Chondrocyte (in vitro differentiated cells): ENCODE measurements at places on chromosomes 1 and 21. TPM values are rescaled to one million over a fixed set of nuclear protein-coding genes. Genes with fewer than 3 reads are reported as not detected.

DNA sequence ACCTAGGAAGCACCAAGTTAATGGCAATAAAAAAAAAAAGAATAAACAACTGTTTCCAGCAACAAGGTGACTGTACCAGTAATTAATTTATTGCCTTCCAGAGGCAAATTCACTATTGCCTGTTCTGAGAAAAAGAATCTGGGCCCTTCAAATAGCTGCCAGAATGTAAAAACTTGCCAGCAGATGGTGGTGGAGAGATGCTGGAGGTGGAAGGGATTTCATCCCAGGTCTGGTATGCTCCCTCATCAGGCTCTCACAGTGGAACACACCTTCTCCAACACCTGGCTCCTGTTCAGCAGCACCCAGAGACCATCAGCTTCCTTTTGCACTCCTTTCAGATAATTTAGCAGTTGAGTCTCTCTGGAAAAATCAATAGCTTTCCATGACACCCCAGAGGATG, 792.9 kb upstream of the ADAMTS5 start:
- H3K4me3 ChIP-seq, result no peak overlapping the region
- no peaks in the 10 kb centered on the region for H3K36me3 ChIP-seq
- H3K4me1 ChIP-seq, result peaks cover 10% of the 10 kb centered on the region

- no peak overlapping the region for H3K4me3 ChIP-seq
- H3K27ac ChIP-seq, result no peak overlapping the region
- DNase-seq, result no peak
- H3K27me3 ChIP-seq, result no peaks in the 10 kb centered on the region
Observed at GRCh38 chr1:89538361-89538760, 13.7 kb downstream of the LRRC8B start.

GRCh38 chr1:16122350-16122881, 33.5 kb downstream of the EPHA2 start:
- DNase-seq, result peak; percentile 72
- no peak overlapping the region for H3K4me3 ChIP-seq
- H3K27ac ChIP-seq, result no peak overlapping the region
- H3K27me3 ChIP-seq, result no peaks in the 10 kb centered on the region

- H3K4me1 ChIP-seq, result peaks cover 59% of the 10 kb centered on the region
- H3K4me3 ChIP-seq, result no peak overlapping the region
- peak overlapping the region; percentile 81 for H3K27ac ChIP-seq
- DNase-seq, result no peak
Observed at GRCh38 chr1:53769780-53770179, 30.8 kb upstream of the GLIS1 start.

The KIF26B gene
- total RNA-seq, result 32.7 to 47.0 TPM (median 46.0 TPM) in 3 replicates

DNA sequence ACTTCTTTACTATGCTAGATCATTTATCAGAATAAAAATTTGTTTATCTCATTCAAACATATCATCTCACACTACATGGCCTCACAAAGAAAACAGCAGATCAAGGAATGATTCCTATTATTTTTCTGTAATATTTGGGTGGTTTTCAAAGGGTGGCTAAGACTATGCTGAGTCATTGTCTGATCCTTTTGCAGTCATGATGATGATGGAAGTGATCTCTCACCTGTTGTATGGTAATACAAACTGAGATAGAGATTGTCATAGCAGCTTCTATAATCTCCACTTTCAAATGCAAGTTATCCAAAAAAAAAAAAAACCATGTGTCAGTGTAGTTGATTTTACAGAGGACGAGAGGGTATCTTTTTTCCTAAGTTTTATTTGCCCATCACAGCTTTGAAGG, 37.2 kb upstream of the GBP5 start:
- peaks cover 3% of the 10 kb centered on the region for H3K27me3 ChIP-seq
- no peaks in the 10 kb centered on the region for H3K4me1 ChIP-seq
- DNase-seq, result no peak
- H3K36me3 ChIP-seq, result no peaks in the 10 kb centered on the region

The UBL4B gene
- total RNA-seq, result not detected in 3 replicates

DNA sequence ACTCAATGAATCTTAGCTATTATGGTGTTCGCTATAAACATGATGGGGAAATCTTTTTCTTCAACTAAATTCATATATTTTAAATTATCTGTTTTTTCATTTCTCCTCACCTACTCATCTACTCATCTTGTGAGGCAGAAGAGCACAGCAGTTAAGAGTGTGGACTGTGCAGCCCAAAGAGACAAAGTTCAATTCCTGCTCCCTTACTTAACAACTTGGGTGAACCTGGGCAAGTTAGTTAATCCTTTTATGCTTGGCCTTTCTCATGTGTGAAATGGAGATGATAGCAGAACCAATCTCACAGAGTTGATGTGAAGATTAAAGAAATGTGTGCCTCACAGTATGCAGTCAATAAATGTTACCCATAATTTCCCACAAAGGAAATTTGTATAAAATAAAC, 168.2 kb downstream of the GPATCH2 start:
- no peak for DNase-seq
- no peak overlapping the region for H3K27ac ChIP-seq
- peaks cover 13% of the 10 kb centered on the region for H3K36me3 ChIP-seq
- no peak overlapping the region for H3K4me3 ChIP-seq

The SUSD4 gene
- total RNA-seq, result 0.42 to 0.87 TPM (median 0.85 TPM) in 3 replicates

GRCh38 chr1:22177354-22178003, 34.6 kb upstream of the WNT4 start:
- no peak for DNase-seq
- H3K36me3 ChIP-seq, result peaks cover 5% of the 10 kb centered on the region
- peaks cover 30% of the 10 kb centered on the region for H3K27me3 ChIP-seq
- H3K27ac ChIP-seq, result no peak overlapping the region
- no peaks in the 10 kb centered on the region for H3K4me1 ChIP-seq
- no peak overlapping the region for H3K4me3 ChIP-seq

DNA sequence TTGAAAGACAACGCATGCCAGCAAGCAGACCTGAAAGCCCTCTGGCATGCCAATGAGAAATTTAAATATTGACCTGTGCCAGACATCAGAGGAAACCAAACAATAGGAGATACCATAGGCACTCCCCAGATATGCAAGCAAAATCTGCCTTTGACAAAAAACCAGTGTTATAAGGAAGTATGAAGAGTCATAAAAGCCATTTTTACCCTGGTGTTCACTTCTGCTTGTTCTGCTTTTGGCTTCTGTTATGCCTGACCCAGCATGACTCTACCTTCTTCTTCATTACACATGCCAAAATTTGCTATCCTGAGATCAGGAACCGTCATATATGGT, 26.4 kb downstream of the NPHS2 start:
- no peak overlapping the region for H3K27ac ChIP-seq
- H3K4me1 ChIP-seq, result peaks cover 11% of the 10 kb centered on the region
- H3K4me3 ChIP-seq, result no peak overlapping the region
- H3K36me3 ChIP-seq, result no peaks in the 10 kb centered on the region
- DNase-seq, result no peak

The POU2F1 gene
- 13.2 to 23.7 TPM (median 14.8 TPM) in 3 replicates for total RNA-seq

DNA sequence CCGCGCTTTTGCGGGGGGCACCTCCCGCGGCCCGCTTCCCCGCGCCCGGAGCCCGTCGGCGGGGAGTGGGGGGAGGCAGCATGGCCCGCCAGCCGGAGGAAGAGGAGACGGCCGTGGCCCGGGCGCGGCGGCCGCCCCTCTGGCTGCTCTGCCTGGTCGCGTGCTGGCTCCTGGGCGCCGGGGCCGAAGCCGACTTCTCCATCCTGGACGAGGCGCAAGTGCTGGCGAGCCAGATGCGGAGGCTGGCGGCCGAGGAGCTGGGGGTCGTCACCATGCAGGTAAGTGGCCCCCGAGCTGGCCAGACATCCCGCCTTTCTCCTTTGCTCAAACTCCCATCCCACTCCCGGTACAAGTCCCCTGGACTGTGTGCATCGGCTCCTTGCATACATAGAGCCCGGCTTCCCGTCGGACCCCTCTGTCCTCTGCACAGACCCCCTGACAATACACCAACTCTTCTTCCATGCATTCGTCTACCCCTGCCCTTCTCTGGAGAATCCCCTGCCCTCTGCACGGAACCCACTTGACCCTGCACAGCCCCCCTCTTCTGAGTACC, 812 bp downstream of the CACHD1 start:
- DNase-seq, result no peak
- H3K4me1 ChIP-seq, result peaks cover 42% of the 10 kb centered on the region
- no peaks in the 10 kb centered on the region for H3K36me3 ChIP-seq
- H3K4me3 ChIP-seq, result peak overlapping the region; percentile 83
- H3K27ac ChIP-seq, result peak overlapping the region; percentile 92

DNA sequence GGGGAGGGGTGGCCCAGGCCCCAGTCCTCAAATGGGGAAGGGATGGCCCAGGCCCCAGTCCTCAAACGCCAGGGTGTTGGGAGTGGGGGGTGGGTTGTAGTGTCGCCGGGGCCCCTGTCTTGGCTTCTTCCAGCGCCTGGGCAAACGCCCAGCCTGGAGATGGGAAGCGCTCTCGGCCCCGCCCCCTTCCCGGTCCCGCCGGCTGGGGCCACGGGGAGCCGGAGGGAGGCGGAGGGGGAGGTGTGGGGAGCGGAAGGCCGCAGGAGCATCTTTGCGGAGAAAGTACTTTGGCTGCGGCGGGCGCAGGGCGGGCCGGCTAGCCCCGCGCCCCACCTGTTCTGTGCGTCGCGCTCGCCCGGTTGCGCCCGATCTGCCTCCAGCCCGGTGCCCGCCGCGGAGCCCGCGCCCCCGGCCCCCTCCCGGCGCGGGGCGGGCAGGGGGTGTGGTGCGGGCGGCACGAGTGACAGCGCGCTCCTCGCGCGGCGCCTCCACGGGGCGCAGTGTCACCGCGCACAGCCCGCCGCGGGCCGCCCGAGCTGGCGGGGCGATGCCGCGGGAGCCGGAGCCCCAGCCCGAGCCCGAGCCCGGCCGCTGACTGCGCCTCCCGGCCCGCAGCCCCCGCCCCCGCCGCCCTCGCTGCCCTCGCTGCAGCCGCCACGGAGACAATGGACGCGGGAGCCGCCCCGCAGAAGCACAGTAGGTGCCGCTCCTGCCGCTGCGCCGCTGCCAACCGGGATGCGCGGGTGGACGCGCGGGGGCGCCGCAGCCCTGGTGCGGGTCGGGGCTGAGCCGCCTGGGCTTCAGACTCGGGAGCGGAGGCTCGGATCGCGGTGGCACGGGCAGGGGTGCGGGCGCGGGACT, 31.1 kb upstream of the PEX10 start:
- no peak for DNase-seq
- peaks cover 21% of the 10 kb centered on the region for H3K4me1 ChIP-seq
- no peak overlapping the region for H3K27ac ChIP-seq
- H3K4me3 ChIP-seq, result no peak overlapping the region
- H3K36me3 ChIP-seq, result no peaks in the 10 kb centered on the region

DNA sequence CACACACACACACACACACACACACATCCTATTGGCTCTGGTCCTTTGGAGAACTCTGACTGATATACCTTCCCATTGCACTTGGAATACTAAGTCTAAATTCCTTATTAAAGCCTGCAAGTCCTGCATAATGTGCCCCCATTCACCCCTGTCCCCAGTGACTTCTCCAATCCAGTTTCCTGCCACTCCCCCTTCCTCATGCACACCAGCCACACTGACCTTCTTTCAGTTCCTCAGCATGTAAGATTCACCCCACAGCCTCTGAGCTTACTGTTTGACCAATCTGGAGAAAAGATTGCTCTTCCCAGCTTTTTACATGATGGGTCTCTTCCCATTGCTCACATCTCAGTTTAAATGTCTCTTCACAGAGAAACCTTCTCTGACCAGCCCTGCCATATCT, 146.6 kb downstream of the TBX15 start:
- peaks cover 2% of the 10 kb centered on the region for H3K36me3 ChIP-seq
- no peak overlapping the region for H3K27ac ChIP-seq
- H3K4me1 ChIP-seq, result no peaks in the 10 kb centered on the region
- peaks cover 2% of the 10 kb centered on the region for H3K27me3 ChIP-seq
- no peak for DNase-seq

- no peaks in the 10 kb centered on the region for H3K36me3 ChIP-seq
- no peak overlapping the region for H3K27ac ChIP-seq
- H3K27me3 ChIP-seq, result peaks cover 30% of the 10 kb centered on the region
- H3K4me3 ChIP-seq, result no peak overlapping the region
Observed at GRCh38 chr1:31505911-31506497, 70.3 kb upstream of the TINAGL1 start.

The DDOST gene
- 214 to 232 TPM (median 223 TPM) in 3 replicates for total RNA-seq

GRCh38 chr1:3539707-3540425, 71.4 kb downstream of the MEGF6 start:
- H3K27me3 ChIP-seq, result no peaks in the 10 kb centered on the region
- no peaks in the 10 kb centered on the region for H3K36me3 ChIP-seq
- peaks cover 54% of the 10 kb centered on the region for H3K4me1 ChIP-seq
- DNase-seq, result no peak
- H3K27ac ChIP-seq, result peak overlapping the region; percentile 70

GRCh38 chr1:29736582-29737188, 500.4 kb downstream of the PTPRU start:
- no peak overlapping the region for H3K4me3 ChIP-seq
- no peak for DNase-seq
- no peaks in the 10 kb centered on the region for H3K36me3 ChIP-seq
- peaks cover 29% of the 10 kb centered on the region for H3K27me3 ChIP-seq
- no peaks in the 10 kb centered on the region for H3K4me1 ChIP-seq

The LDLRAD2 gene
- 0.07 to 0.23 TPM in 2 of 3 replicates, not detected in the other for total RNA-seq

DNA sequence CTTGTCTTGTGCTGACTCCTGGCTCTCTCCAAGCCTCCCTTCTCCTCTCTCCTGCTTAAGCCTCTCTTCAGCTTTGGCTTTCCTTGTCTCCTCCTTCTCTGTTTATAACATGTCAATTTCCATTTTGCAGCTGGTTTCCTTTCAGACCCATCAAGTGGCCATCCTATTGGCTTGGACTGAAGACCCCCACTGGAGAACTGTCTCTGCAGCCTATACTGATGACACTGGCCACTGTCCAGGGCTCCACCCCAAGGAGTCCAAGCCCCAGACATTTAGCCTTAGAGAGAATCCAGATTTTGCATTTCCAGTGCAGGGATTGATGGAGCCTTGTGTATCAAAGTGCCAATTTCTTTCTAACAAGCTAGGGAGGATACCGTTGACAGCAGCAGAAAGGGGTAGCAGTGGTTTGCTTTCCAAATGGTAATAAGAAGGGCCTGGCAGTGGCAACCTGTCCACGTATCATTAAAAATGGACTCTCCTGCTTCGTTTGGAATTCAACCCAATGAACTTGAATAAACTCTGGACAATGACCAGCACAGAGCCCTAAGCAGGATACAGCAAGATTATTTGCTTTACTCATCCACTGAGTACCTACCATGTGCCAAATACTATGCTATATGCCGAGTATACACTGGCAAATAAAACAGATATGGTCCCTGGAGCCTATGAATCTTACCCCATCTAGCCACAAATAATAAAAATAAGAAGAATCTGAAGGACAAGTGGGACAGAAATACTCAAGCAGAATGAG, 6.5 kb downstream of the OVAAL start:
- H3K4me3 ChIP-seq, result no peak overlapping the region
- no peak for DNase-seq
- H3K27me3 ChIP-seq, result no peaks in the 10 kb centered on the region
- H3K27ac ChIP-seq, result no peak overlapping the region
- peaks cover 37% of the 10 kb centered on the region for H3K4me1 ChIP-seq
- H3K36me3 ChIP-seq, result no peaks in the 10 kb centered on the region

The A3GALT2 gene
- 0.27 TPM in 1 of 3 replicates, not detected in the others for total RNA-seq

- H3K4me1 ChIP-seq, result peaks cover 16% of the 10 kb centered on the region
- no peak for DNase-seq
- no peak overlapping the region for H3K4me3 ChIP-seq
- no peak overlapping the region for H3K27ac ChIP-seq
- H3K36me3 ChIP-seq, result no peaks in the 10 kb centered on the region
- peaks cover 11% of the 10 kb centered on the region for H3K27me3 ChIP-seq
Observed at GRCh38 chr1:17770983-17771382, 15.8 kb downstream of the ACTL8 start.

The C1orf56 gene
- 2.8 to 5.9 TPM (median 3.1 TPM) in 3 replicates for total RNA-seq

The THEM5 gene
- not detected in 3 replicates for total RNA-seq

- no peaks in the 10 kb centered on the region for H3K27me3 ChIP-seq
- H3K36me3 ChIP-seq, result peaks cover 3% of the 10 kb centered on the region
- DNase-seq, result no peak
- no peak overlapping the region for H3K27ac ChIP-seq
- H3K4me3 ChIP-seq, result no peak overlapping the region
- H3K4me1 ChIP-seq, result peaks cover 27% of the 10 kb centered on the region
Observed at GRCh38 chr21:33677450-33677849, 35.1 kb downstream of the ITSN1 start.
